ENCODE measurements at places on chromosomes 1 and 21.

DNA sequence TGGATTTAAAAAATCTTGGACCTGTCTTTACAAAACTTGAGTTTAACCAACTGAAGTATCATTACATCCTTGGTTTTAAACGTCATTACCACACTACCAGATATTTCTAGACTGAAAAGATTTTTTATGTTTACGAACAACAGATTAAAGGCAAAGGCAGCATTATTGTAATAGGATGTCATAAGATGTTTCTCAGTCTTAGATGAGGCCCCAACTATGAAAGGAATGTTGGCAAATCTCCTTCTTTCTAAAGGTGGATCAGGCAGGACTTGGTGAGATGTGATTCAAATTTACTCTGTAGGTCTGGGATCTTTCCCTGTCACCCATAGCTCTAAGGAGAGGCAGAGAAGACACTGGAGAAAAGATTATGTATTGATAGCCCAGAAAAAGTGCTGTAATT lies 417.9 kb downstream of the PTBP2 start:
- DNase-seq, result no peak

GRCh38 chr21:44058652-44058964 lies 46.5 kb downstream of the TRAPPC10 start:
- no peak for DNase-seq

GRCh38 chr1:172585861-172586260 lies 52.9 kb downstream of the SUCO start:
- DNase-seq, result no peak

DNA sequence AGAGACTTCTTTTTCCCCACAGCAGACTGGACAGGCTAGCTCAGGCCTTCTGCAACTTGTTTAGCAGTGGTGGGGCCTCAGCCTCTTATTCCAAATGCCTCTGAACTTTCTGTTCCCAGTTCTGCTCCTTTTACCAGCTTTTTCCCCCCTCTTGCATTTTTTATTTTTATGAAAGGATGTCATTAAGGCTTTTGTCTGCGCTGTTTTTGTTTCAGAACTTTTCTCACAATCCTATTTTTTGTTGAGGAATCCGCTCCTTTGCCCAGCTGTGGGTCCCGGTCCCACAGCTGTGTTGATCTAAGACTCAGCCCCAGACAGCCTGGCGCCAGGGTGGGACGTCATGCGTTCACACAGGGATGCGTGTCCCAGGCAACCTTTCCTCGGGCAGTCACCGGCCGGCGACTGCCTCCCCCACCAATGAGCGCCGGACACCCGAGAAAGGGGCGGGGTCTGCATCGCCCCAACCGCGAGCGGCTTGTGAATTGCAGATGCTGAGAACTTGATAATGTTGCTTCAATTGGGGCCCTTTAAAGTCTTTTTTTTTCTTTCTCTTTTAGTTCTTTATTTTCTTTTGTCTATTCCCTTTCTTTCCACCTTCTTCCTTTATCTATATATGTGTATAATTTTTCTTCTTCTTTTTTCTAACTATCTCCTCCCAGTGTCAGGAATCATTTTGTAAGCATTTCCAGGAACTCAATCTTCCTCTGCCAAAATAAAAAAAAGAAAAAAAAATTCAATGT lies 3.0 kb upstream of the ID3 start:
- DNase-seq, result no peak

GRCh38 chr1:205232945-205233397 lies 5.2 kb downstream of the TMCC2 start:
- DNase-seq, result no peak

DNA sequence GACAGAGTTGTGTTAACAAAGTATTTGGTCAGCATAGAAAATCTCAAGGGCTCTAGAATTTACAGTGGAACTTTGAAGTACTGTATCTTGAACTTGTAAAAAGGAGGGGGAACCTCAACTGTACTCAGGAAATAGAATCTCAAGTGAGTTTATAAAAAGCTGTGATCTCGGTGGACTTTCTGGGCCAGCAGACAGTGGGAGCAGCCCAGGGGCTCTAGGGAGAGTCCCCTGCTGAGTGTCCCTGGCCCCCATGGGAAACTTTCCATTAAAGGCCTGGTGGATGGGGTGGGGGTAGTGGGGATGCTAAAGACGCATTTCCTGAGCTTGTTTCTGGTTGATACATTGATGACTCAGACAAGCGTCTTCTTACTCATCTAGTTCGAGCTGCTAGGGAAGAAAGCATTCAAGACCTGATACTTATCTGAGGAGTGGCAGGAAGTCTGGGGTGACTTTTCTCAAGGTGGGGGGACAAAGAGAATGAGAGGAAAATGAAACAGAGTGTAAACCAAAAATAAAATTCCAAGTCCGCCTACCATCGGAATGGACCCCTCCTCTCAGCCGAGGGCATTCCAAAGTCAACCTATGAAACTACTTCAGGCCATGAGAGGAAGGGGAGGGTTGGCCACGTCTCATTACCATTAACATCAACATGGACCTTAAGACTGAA lies 65.5 kb downstream of the NID1 start:
- no peak for DNase-seq

GRCh38 chr1:3883194-3883925 lies 16.7 kb downstream of the C1orf174 start:
- DNase-seq, result no peak

- DNase-seq, result no peak
Measured at GRCh38 chr1:163440090-163440489, 118.3 kb downstream of the NUF2 start.

GRCh38 chr1:192579010-192579738 lies 3.6 kb downstream of the RGS1 start:
- DNase-seq, result no peak

DNA sequence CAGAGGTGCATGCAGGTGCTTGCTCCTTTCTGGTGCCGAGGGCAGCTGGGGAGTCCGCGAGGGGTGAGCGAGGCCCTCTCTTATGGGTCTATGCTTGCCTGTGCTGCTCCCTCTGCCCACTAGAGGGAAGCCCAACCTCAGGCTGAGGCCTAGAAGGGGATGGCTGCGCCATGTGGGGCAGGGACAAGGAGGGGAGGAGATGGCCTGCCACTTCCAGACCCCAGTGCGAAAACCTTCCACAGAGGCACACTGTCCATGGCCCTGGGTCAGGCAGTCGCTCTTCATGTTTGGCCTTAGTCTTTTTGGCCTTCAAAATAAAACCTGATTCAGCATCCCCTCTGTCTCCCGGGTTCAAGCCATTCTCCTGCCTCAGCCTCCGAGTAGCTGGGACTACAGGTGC lies 14.0 kb downstream of the RHBG start:
- peak; percentile 61 for DNase-seq

- no peak for DNase-seq
Measured at GRCh38 chr1:97070376-97070775, 348.8 kb downstream of the PTBP2 start.

DNA sequence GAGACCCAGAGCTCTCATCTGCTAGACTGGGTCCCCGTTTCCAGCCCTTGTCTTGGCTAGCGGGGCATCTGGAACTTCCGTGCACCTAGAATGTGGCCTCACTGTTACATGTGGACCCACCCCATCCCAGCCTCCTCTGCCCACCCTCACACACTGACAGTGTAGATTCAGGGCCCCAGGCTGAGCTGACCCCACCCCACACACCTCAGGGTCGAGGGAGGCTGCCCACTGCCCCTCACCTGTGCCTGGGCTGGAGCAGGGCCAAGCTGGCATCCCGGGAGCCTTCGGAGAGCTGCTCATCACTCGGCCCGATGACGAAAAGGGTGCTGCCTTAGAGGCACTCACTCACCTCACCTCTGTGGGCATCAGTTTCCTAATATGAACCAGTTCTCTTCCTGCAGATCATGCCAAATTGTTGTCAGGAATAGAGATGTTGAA lies 11.1 kb downstream of the ACOT11 start:
- no peak for DNase-seq

GRCh38 chr1:160017592-160017991 lies 14.2 kb downstream of the PIGM start:
- DNase-seq, result no peak

GRCh38 chr1:117373932-117374331 lies 6.7 kb downstream of the MAN1A2 start:
- no peak for DNase-seq

GRCh38 chr1:203789966-203790365 lies 5.5 kb upstream of the ZBED6 start:
- no peak for DNase-seq

GRCh38 chr1:94079080-94079940 lies 41.6 kb downstream of the ABCA4 start:
- DNase-seq, result no peak

DNA sequence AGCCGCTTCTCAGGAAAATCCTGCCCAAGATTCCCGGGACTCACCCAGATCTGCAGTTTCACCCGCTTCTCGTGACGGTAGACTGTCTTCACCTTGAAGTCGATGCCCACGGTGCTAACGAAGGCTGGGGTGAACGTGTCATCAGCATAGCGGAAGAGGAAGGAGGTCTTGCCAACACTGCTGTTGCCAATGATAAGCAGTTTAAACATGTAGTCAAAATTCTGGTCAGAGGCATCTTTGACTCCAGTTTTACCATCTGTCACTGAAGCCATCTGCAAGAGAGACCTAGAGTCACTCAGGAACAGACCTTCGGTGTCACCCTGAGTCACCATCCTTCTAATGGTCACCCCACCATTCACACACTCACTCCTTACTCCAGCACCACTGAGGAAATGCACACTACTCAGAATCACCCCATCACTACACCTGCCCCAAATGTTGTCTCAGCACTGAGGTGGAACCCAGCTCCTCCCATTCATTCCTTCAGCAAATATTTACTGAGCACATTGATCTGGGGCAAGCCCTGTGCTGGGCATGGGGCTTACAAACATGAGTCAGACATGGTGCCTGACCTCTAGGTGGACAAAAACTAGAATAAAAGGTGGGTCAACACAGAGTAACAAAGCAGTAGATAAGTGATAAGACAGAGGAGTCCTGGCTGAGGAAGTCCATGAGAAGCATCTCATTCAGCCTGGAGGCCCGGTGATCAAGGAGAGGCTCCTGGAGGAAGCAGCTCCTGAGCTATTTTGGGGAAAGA lies 13.5 kb downstream of the RAB3B start:
- no peak for DNase-seq

DNA sequence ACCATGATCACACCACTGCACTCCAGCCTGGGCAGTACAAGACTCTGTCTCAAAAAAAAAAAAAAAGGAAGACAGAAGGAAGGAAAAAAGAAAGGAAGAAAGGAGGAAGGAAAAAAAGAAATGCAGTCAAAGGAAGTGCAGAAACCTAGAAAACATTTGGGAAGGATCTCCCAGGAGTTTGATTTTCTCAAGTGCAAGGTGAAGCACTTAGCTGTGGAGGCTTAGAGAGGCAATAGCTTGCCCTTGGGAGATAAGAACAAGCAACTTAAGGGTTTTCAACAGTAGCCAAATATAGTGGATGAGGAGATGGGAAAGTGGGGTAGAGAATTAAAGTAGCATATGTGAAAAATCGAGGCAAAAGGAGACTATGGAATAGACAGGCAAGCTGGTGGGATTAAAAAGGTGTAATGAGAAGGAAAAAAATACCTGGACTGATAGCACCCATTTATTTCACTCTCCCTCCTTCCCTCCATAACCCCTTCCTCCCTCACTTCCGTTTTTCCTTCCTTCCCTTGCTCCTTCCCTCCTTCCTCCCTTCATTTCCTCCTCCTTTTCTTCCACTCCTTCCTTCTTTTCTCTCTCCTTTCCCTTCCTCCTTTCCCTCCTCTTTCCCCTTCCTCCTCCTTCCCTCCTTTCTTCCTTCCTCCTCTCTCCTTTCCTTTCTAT lies 6.8 kb upstream of the FAM89A start:
- no peak for DNase-seq

GRCh38 chr1:89037186-89037585 lies 14.5 kb upstream of the GBP3 start:
- no peak for DNase-seq

- DNase-seq, result no peak
Measured at GRCh38 chr1:119626841-119627240, 21.2 kb downstream of the ZNF697 start.

GRCh38 chr1:50570066-50570468 lies 146.8 kb upstream of the DMRTA2 start:
- DNase-seq, result no peak

DNA sequence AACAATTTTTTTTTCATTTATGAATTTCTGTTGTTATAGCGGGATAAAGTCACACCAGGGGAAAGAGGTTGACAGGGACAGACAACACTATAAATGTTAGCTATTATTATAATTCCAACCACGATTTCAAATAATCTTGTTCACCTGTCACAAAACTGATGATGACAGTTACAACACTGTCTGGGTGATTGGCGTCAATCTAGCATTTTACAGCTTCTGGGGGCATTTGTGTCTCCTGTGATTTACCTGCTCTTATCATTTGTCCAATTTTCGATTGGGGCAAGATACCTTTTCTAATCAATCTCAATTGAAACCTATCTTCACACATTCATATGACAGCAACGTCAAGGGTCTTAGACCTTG lies 44.6 kb upstream of the LYST start:
- DNase-seq, result no peak

- DNase-seq, result no peak
Measured at GRCh38 chr1:38662126-38662525, 197.4 kb downstream of the RRAGC start.

DNA sequence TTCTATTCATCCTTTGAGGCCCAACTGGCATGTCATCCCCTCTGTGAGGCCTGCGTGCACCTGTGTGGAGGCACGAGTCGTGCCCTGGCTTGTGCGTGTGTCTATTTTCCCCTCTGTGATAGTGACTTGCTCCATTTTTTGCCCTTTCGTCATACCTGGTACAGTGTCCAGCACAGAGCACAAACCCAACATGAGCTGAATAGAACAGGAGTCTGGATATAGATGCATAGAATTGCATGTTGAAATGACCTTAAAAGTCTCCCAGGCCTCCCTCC lies 32.5 kb downstream of the TNNT2 start:
- DNase-seq, result no peak

DNA sequence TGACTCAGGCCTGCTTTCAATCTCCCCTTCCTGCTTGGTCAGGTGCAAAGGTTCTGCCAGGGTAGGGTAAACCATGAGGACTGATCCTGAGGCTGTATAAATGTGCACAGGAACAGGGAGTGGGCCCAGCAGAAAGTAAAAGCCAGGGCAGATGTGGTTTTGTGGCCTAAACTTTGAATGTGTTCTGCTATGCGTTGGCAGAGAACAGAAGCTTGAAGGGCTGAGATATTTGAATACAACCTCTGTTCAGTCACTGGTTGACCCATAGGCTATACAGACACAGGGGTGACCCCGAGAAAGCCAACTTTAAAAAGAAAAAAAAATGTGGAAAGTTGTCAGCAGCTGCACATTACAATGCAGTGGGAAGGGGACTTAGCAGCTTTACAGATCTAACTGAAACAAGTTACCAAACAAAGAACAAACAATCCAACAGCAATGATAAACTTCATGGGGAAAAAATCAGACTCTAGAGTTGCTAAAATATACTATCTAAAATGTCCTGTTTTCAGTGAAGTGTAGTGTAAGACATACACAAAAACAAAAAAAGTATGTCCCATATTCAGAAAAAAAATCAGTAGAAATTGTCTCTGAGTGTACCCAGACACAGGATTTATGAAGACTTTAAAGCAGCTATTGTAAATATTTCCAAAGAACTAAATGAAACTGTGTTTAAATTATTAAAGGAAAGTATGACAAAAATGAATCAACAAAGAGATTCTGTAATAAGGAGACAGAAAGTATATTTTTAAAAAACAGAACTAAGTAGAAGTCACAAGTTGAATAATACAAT lies 216.1 kb downstream of the RPS6KC1 start:
- no peak for DNase-seq

GRCh38 chr21:45860493-45861155 lies 120.9 kb upstream of the COL6A1 start:
- no peak for DNase-seq

Data from memory B cell (primary cell).